ENCODE measurements at places on chromosomes 5 and 9. TPM values are rescaled to one million over a fixed set of nuclear protein-coding genes. Genes with fewer than 3 reads are reported as not detected.

Gene DIRAS2
- 0.14 TPM for total RNA-seq

Gene TMEM232
- total RNA-seq, result not detected

Gene PCDHB7
- 0.37 TPM for total RNA-seq

Gene UGT3A1
- not detected for total RNA-seq

Gene RPL7A
- total RNA-seq, result 725 TPM

Gene ANKRD31
- not detected for total RNA-seq

Gene EMB
- total RNA-seq, result 10.8 TPM

Gene LYSMD3
- 6.6 TPM for total RNA-seq

Gene NOXA1
- 53.9 TPM for total RNA-seq

Gene PCA3
- total RNA-seq, result not detected

Gene GNA14
- 21.3 TPM for total RNA-seq

Gene CCL21
- 45.4 TPM for total RNA-seq

Gene FRRS1L
- not detected for total RNA-seq

Gene GFI1B
- 1.7 TPM for total RNA-seq

Gene SPINK4
- not detected for total RNA-seq

Gene LCN2
- 8.6 TPM for total RNA-seq

Measured in transverse colon (tissue), 4 donors.